Jurkat, Clone E6-1 (cell line): ENCODE measurements at places on chromosomes 1 and 21.

- DNase-seq: no peak
Observed at GRCh38 chr21:41102281-41102680, 65.7 kb upstream of the BACE2 start.

DNA sequence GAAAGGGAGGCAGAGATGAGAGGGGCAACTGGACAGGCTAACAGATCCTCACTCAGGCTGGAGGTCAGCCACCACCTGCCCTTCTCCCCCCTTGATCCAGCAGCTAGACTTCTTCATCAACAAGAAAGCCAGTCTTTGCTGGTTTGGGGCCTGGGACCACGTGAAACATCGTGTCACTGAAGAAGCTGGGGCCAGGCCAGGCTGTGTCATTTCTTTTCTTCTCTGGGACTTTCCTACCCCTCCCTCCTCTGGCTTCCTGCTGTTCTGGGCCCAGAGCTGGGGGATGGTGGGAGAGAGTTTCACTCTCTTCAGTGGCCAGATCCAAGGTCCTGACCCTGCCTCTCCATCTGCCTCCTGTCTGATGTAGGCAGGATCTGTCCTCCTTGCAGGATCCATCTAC is 18.1 kb upstream of the SLC26A9 start:
- DNase-seq: no peak

GRCh38 chr1:55812281-55812680 is 597.1 kb upstream of the USP24 start:
- DNase-seq: no peak

DNA sequence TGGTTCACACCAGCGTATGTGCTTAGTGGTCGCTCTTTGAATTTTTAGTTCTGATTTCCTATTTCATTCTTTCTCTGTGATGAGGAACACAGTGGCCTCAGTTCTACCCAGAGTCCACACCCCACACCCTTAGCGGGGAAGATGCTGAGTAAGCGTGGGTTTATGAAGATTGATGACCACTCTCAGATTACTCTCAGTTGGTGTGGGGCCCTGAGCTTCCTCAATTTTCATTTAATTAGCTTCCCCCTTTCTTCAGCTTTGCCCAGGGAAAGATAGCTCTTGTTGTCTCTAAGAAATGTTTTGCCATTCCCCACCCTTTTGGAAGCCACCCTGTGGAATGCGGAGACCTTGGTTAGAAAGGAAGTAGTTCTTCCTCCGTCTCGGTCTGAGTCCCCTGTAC is 299.9 kb upstream of the PROX1 start:
- DNase-seq: no peak

DNA sequence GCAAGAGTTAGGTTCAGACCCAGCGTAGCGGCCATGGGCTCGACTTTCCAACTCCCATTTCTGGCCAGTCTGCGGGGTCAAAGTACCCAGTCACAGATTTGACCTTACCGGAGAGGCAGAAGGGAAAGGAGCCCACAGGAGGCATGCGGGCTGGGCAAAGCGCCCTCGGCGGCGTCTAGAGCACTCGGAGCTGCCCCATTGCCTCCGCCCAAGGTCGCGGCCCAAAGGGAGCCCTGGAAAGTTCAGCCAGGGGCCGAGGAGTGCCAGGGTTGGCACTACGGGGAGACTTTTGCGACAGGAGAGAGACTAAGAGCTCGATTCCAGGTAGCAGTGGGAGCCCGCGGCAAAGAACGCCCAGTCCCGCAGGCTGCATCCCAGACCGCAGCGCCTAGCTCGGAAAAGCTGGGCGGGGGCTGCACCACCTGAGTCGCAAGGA is 896 bp downstream of the KANK4 start:
- no peak for DNase-seq

DNA sequence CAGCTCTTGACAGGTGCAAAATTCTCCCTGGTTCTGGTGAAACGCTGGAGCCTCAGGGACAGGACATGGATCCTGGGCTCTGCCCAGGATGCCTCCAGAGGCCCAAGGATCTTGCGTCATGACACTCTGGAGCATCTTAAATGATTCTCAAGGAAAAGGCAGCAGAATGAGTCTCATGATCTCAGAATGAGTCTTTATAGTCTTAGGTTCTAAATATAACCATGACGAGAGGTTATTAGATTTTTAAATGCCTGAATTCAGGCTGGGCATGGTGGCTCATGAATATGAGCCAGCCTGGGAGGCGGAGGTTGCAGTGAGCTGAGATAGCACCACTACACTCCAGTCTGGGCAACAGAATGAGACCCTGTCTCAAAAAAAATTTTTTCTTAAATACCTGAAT is 55.5 kb downstream of the ECE1 start:
- no peak for DNase-seq

DNA sequence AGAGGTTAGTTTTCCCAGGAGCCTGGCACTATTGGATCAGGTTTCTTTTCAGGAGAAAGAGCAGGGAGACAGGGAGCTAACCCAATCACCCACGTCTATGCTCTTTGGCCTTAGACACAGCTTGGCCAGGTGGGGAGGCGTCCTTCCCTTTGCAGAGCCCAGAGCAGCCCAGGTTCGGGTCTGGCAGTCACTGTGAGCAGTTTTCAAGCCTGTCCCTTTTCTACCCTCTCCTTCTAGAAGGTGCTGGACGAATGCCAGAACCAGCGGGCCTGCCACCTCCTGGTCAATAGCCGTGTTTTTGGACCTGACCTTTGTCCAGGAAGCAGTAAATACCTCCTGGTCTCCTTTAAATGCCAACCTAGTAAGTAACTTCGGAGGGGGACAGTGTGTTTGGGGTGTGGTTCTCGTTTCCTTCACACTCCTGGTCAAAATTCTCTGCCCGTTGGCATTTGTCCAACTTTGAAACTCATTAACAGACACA is 44.9 kb downstream of the EVA1C start:
- no peak for DNase-seq

DNA sequence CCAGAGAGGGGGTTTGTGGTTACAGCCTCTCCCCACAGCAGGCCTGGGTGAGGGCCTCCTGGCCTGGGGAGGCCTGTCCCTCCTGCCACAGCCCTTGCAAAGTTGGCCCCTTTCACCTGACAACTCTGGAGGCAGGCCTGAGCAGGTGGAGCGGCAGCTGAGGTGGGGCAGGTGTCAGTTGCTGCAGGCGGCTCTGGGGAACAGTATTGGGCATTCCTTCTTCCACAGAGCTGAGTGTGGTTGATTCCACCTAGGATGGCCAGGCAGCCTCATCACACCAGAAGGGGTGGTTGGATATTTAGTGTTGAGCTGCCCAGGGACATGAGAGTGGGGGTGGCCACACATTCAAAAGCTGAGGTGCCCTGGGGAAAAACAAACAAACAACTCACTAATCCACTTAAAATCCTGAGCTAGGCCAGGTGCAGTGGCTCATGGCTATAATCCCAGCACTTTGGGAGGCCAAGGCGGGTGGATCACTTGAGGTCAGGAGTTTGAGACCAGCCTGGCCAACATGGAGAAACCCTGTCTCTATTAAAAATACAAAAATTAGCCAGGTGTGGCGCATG is 31.1 kb downstream of the PIGP start:
- DNase-seq: no peak

- no peak for DNase-seq
Observed at GRCh38 chr21:17491716-17492414, 21.0 kb upstream of the CXADR start.

- DNase-seq: no peak
Observed at GRCh38 chr1:147246044-147246690, 3.7 kb downstream of the CHD1L start.

GRCh38 chr1:217983051-217983375 is 302.1 kb upstream of the RRP15 start:
- no peak for DNase-seq

- DNase-seq: no peak
Observed at GRCh38 chr1:232826318-232826717, 21.1 kb downstream of the MAP10 start.

GRCh38 chr1:157170677-157171515 is 32.7 kb upstream of the ETV3 start:
- DNase-seq: no peak

- no peak for DNase-seq
Observed at GRCh38 chr1:232599178-232600041, 30.5 kb downstream of the SIPA1L2 start.

GRCh38 chr1:29852248-29852647 is 615.9 kb downstream of the PTPRU start:
- DNase-seq: no peak
